ENCODE measurements at places on chromosomes 1 and 21. TPM values are rescaled to one million over a fixed set of nuclear protein-coding genes. Genes with fewer than 3 reads are reported as not detected.

The SELP gene
- not detected for total RNA-seq

GRCh38 chr1:184982002-184982954 is 8.0 kb upstream of the NIBAN1 start:
- H3K27ac ChIP-seq = no peak overlapping the region
- H3K4me1 ChIP-seq = no peaks in the 10 kb centered on the region
- H3K4me3 ChIP-seq = no peak overlapping the region
- DNase-seq = peak; percentile 75

The OPTC gene
- total RNA-seq = 0.78 TPM

The TCHHL1 gene
- total RNA-seq = not detected

The REN gene
- not detected for total RNA-seq

The APOBEC4 gene
- total RNA-seq = not detected

The TRIM17 gene
- 2.3 TPM for total RNA-seq

- H3K4me3 ChIP-seq = no peak overlapping the region
- H3K27me3 ChIP-seq = no peaks in the 10 kb centered on the region
- H3K4me1 ChIP-seq = no peaks in the 10 kb centered on the region
- DNase-seq = no peak
- H3K36me3 ChIP-seq = no peaks in the 10 kb centered on the region
- H3K27ac ChIP-seq = no peak overlapping the region
These were observed 32.2 kb upstream of the IL20 start for GRCh38 chr1:206833106-206833680.

The DMBX1 gene
- total RNA-seq = 0.30 TPM

The LAD1 gene
- 30.5 TPM for total RNA-seq

The HSD3B2 gene
- total RNA-seq = not detected

The SLC16A4 gene
- 0.43 TPM for total RNA-seq

GRCh38 chr21:25512095-25513081 is 94.9 kb downstream of the MRPL39 start:
- H3K4me1 ChIP-seq = no peaks in the 10 kb centered on the region
- no peaks in the 10 kb centered on the region for H3K36me3 ChIP-seq
- DNase-seq = no peak
- no peak overlapping the region for H3K4me3 ChIP-seq
- no peak overlapping the region for H3K27ac ChIP-seq

The PRAMEF9 gene
- not detected for total RNA-seq

- H3K4me3 ChIP-seq = no peak overlapping the region
- no peaks in the 10 kb centered on the region for H3K27me3 ChIP-seq
- peaks cover 9% of the 10 kb centered on the region for H3K4me1 ChIP-seq
- H3K36me3 ChIP-seq = no peaks in the 10 kb centered on the region
These were observed 44.5 kb downstream of the PGBD5 start for GRCh38 chr1:230381585-230381984.

GRCh38 chr1:71919811-71920509 is 362.4 kb downstream of the NEGR1 start:
- H3K27me3 ChIP-seq = no peaks in the 10 kb centered on the region
- no peak overlapping the region for H3K4me3 ChIP-seq
- no peaks in the 10 kb centered on the region for H3K4me1 ChIP-seq
- no peaks in the 10 kb centered on the region for H3K36me3 ChIP-seq
- DNase-seq = no peak

- no peaks in the 10 kb centered on the region for H3K27me3 ChIP-seq
- H3K4me1 ChIP-seq = no peaks in the 10 kb centered on the region
- no peak for DNase-seq
- H3K27ac ChIP-seq = no peak overlapping the region
- H3K36me3 ChIP-seq = no peaks in the 10 kb centered on the region
- H3K4me3 ChIP-seq = no peak overlapping the region
These were observed 12.4 kb downstream of the SLC1A7 start for GRCh38 chr1:53129891-53130597.

The KRTAP13-2 gene
- not detected for total RNA-seq

The GIPC2 gene
- total RNA-seq = 1.9 TPM

The DPM3 gene
- 49.3 TPM for total RNA-seq

- no peak overlapping the region for H3K27ac ChIP-seq
- no peak for DNase-seq
- no peaks in the 10 kb centered on the region for H3K36me3 ChIP-seq
These were observed 74.7 kb upstream of the POU3F1 start for GRCh38 chr1:38121231-38121680.

The OR2G6 gene
- not detected for total RNA-seq

The MTF2 gene
- total RNA-seq = 101 TPM

DNA sequence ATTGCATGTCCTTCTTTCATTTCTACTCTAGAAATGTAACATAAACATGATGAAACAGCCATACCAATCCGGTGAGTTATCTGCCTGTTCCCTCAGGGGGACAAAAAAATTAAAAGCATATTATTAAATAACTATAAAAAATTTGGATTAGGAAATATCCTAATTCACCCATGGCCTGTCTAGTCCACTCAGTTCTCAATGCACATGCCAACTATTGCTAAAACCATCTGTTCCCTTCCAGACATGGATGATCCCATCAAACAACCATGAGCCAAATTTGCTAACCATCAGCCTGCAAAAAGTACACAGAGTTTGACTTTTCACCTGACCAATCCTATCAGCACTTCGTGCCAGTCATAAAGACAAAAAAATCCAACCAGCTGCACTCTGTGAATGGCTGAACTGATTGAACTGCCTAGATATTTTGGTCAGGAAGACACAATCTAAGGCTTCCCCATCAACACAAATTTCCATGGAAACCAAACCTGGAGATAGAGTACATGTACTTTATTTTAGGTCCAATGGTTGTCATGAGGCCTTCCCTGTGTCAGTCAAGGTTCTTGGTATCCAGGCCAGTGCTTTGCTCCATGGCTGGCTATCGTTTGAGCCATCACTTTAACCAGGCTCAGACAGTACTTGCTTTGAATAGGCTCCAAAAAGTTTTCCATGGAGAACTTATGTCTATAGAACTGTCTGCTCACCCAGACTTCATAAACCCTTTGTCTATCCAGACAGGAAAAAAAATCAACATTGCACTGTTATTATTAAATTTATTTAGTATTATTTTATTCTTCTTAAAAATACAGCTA is 570.8 kb downstream of the LTN1 start:
- no peak for DNase-seq
- H3K27me3 ChIP-seq = no peaks in the 10 kb centered on the region
- no peaks in the 10 kb centered on the region for H3K4me1 ChIP-seq

The TRIM46 gene
- 15.0 TPM for total RNA-seq

GRCh38 chr1:33459691-33460090 is 12.8 kb upstream of the ZSCAN20 start:
- no peak overlapping the region for H3K27ac ChIP-seq
- no peaks in the 10 kb centered on the region for H3K36me3 ChIP-seq
- H3K27me3 ChIP-seq = no peaks in the 10 kb centered on the region
- no peak overlapping the region for H3K4me3 ChIP-seq
- no peak for DNase-seq
- no peaks in the 10 kb centered on the region for H3K4me1 ChIP-seq

The ERMAP gene
- 3.9 TPM for total RNA-seq

DNA sequence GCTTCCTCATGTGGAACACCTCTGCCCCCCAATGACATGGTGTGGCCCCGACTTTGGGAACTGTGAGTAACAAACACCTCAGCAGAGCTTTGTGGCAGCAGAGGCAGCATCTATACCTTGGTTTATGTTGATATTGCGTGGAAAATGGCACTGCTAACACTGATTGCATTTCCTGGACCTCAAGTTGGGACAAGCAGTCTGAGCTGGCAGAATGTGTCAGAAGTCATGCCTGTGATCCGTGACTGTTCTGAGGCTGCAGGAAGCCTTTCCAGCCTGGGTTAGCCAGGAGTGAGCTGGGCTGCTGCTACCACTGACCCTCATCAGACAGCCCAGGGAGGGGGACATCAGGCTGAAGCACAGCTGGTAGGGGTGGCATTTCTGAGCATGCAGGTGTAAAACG is 268.5 kb downstream of the KCNJ6 start:
- DNase-seq = no peak
- H3K4me3 ChIP-seq = no peak overlapping the region
- no peak overlapping the region for H3K27ac ChIP-seq
- no peaks in the 10 kb centered on the region for H3K27me3 ChIP-seq

DNA sequence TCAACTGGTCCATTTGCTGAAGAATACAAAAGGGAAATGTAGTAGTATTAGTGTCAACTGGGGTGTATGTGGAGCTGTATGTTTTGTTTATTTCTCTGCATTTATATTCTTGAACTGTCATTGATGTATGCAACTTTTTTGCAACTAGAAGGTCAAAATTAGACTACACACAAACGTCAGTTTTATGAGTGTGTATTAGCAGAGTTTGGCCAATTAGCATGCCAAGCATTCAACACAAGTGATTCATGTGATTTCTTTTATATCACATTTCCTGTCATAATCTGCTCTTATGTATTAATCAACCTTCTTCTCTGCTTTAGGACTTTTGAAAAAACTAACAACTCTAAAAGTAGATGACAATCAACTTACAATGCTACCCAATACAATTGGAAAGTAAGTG is 211.1 kb downstream of the LRRC40 start:
- no peak overlapping the region for H3K4me3 ChIP-seq
- DNase-seq = no peak
- no peaks in the 10 kb centered on the region for H3K36me3 ChIP-seq
- no peak overlapping the region for H3K27ac ChIP-seq
- no peaks in the 10 kb centered on the region for H3K4me1 ChIP-seq
- no peaks in the 10 kb centered on the region for H3K27me3 ChIP-seq

The TMIGD3 gene
- total RNA-seq = not detected

- H3K4me1 ChIP-seq = peaks cover 3% of the 10 kb centered on the region
- no peak for DNase-seq
- H3K27ac ChIP-seq = no peak overlapping the region
- no peaks in the 10 kb centered on the region for H3K27me3 ChIP-seq
These were observed 70.8 kb downstream of the KIF26B start for GRCh38 chr1:245225322-245226202.

DNA sequence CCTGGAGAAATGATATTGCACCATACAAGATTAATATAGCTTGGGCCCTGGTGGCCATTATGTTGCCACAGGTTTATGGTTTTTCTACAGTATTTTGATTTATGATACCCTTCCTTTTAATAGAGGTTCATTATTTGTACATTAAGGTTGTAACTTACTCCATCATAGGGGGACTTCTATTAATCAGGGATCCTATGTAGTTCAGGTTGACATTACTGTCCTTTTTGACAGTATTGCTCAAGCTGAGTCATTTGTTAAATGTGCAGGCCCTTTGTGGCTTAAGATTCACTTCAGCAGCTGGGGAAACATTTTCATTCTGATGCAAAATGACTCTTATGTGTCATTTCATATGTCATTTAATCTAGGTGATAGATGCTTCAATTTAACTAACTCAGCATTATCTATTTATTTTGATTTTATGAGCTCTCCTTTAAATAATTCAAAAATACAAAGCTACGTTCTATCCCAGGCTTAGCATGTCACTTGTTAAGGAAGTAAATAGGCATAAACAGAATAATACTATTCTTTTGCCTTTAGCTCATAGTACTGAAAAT is 686.9 kb upstream of the NCAM2 start:
- no peaks in the 10 kb centered on the region for H3K27me3 ChIP-seq
- H3K36me3 ChIP-seq = no peaks in the 10 kb centered on the region
- no peaks in the 10 kb centered on the region for H3K4me1 ChIP-seq
- H3K4me3 ChIP-seq = no peak overlapping the region

DNA sequence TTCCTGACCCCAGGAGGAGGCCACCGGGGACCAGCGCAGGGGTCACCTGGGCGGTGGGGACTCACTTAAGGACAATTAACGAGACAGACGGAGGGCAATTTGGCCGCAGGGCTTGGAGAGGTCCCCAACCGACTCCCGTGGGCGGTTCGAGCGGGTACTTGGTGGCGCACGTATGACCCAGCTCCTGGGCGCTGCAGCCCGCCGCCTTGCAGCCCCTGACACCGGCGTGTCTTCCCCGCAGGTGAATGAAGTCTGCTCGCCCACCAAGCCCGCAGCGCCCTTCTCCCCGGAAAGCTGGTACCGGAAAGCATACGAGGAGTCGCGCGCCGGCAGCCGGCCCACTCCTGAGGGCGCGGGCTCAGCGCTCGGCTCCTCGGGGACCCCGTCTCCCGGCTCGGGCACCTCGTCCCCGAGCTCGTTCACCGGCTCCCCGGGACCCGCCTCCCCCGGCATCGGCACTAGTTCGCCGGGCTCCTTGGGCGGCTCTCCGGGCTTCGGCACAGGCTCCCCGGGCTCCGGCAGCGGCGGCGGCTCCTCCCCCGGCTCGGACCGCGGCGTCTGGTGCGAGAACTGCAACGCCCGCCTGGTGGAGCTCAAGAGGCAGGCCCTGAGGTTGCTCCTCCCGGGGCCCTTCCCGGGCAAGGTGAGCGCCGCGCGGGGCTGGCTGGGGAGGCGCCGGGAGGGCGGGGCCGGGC is 1.4 kb downstream of the KIF26B start:
- no peak overlapping the region for H3K27ac ChIP-seq
- peaks cover 3% of the 10 kb centered on the region for H3K4me1 ChIP-seq
- H3K36me3 ChIP-seq = no peaks in the 10 kb centered on the region
- H3K4me3 ChIP-seq = peak overlapping the region; percentile 32

The XCL2 gene
- not detected for total RNA-seq

DNA sequence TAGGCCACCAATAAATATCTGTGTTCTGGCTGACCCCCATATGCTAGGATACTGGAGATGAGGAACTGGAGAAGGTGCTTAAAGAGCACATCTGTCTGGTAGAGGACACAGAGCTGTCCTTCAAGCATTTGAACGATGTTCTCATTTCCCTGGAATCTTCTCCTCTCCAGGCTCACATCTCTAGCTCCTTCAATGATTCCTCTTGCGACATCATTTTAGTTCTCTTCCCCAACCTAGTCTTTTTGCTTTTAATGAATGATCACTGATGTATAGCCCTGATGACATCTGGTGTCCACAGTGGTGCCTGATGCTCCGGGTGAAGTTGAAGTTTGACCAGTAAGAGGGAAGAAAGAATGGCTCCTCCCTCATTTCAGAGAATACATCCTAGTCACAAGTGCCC is 80.8 kb upstream of the UBE2U start:
- no peaks in the 10 kb centered on the region for H3K27me3 ChIP-seq
- no peaks in the 10 kb centered on the region for H3K4me1 ChIP-seq
- H3K36me3 ChIP-seq = no peaks in the 10 kb centered on the region
- DNase-seq = no peak
- H3K4me3 ChIP-seq = no peak overlapping the region

GRCh38 chr1:229203030-229203751 is 67.7 kb upstream of the RAB4A start:
- H3K4me3 ChIP-seq = no peak overlapping the region
- H3K27me3 ChIP-seq = no peaks in the 10 kb centered on the region
- H3K4me1 ChIP-seq = peaks cover 6% of the 10 kb centered on the region
- no peak overlapping the region for H3K27ac ChIP-seq
